ENCODE measurements at places on chromosomes 1 and 21.
A peak's percentile ranks its signal among the peaks of the same experiment; 100 is the strongest.

- DNase-seq = no peak
Observed at GRCh38 chr21:38205940-38206339, 50.9 kb upstream of the KCNJ15 start.

DNA sequence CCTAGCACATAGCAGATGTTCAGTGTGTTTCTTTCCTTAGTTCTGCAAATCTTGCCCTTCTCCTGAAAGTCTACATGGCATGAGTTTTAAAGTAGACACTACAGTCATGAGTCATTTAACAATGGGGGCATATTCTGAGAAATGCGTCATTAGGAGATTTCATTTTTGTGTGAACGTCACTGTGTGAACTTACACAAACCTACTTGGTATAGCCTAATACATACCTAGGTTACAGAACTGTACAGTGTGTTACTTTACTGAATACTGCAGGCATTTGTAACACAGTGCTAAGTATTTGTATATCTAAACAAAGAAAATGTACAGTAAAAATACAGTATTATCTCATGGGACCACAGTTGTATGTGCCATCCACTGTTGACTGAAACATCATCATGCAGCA, 10.0 kb downstream of the TTF2 start:
- no peak for DNase-seq

DNA sequence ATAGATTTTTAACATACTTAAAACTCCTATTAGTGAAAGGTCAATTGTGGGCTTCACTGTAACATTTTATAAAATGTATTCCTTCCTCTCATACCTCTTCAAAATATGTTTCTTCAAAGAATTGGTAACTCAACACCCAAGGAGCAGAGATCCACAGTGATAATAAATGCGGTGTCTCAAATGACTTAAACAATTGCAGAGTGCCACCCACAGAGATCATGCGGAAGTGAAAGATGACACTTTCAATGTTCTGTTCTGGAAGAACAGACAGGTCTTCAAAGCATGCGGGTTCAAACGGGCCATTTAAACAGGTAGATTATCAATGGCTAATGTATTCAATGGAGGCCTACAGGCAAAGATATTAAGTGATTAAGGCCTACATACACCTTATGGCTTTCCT, 157.0 kb upstream of the GREM2 start:
- DNase-seq = no peak

- no peak for DNase-seq
Observed at GRCh38 chr1:53982763-53983104, 35.3 kb downstream of the LDLRAD1 start.

DNA sequence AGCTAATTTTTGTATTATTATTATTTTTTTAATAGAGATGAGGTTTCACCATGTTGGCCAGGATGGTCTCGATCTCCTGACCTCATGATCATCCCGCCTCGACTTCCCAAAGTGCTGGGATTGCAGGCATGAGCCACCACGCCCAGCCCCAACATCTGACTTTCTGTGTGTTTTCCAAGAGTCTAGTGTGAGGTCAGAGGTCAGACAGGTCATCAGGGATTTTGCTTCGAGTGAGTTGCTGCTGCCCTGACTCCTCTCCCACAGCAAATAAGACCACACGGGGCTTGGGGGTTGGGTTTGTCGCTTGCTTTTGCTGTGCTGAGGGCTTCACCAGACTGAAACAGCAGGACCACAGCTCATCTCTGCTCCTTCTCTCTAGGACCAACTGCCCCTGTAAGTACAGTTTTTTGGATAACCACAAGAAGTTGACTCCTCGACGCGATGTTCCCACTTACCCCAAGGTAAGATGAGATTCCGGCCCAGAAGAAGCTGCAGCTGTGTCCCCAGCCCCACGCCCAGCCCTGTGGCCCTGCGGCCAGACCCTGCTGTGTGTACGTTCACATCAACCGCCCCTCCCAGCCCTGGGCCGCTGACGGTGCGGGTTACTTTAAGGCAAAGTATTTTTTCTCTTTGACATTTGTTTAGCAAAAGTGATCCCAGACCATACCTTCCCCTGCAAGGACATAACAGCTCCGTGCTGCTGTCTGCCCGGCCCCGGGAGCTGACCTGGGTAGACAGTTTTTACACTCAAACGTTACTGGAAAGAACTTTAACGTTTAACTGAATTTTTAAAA, 97.5 kb downstream of the PDE9A start:
- DNase-seq = no peak

GRCh38 chr1:172135076-172135672, 285.3 kb upstream of the C1orf105 start:
- DNase-seq = no peak

GRCh38 chr1:54867717-54868057, 19.3 kb downstream of the DHCR24 start:
- no peak for DNase-seq

DNA sequence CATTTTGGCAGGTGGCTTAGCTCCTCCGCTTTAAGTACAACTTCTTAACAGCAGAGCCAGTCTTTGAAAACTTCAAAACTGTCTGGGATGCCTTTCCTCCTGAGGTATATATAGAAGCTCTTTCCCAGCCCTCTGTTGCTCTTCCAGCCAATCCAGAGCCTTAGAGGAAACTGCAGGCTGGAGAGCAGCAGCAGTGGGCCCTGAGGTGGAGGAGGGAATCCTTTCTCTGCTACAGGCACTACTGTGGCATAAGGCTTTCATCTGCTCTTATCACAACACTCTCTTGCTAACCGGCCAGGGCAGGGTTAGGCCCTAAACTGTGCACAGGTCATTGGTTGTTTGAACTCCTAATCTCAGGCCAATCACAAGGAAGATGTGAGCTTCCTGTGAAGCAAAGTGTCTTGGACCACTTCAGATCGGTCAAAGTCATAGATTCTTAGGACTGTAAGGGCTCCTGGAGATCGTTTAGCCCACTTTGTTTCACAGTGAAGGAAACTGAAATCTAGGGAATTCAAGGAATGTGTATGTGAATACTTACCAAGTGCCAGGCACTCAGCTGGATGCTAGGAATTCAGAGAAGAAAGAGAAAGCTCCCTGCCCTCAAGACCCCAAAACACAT, at the start of gene RGS5:
TSS of gene RGS5 (minus strand) at position 84 of the 619 bp plus-strand sequence. CDS start at position 3, 81 bp downstream.
- no peak for DNase-seq

DNA sequence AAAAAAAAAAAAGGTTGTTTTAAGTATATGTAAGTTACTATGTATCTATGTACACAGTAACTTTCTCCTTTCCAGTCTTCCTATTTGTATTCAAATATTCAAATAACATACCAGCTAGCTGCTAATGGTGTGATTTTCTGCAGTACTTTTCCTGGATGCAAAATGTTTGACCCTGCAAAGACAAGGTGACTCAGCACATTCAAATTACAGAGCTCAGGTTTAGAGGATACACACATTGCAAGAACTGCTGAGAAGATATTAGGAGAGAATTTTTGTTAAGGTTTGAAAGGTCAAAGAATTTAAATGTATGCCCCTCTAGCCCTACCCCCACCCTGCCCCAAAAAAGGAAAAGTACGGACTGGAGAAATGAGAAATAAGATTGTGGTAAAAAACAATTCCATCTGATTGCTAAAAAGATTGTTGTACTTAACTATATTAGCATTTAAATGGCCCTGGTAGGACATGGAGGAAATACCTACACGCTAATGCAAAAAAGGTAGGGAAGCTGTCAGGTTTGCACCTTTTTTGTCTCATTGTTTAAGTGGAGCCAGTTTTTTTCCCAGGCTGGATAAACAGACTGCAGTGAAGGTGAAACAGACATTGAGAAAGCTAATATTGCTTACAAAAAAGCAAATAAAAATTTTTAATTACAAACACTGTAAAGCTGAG, 45.6 kb downstream of the ZNF281 start:
- no peak for DNase-seq

- DNase-seq = no peak
Observed at GRCh38 chr1:151113877-151114276, 32.6 kb downstream of the SEMA6C start.

DNA sequence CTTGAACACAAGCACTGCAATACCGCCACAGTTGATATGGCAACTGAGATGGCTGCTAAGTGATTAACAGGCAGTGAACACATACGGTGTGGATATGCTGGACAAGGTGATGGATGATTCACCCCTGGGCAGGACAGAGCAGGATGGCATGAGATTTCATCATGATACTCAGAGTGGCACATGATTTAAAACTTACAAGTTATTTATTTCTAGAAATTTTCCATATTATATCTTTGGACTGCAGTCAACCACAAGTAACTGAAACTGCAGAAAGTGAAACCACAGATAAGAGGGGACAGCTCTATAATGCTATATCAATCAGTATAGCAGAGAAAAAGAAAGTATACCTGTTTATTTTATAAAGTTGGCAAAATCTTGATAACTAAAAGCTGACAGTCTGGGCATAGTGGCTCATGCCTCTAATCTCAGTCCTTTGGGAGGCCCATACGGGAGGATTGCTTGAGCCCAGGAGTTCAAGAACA, 47.9 kb downstream of the PHACTR4 start:
- no peak for DNase-seq

DNA sequence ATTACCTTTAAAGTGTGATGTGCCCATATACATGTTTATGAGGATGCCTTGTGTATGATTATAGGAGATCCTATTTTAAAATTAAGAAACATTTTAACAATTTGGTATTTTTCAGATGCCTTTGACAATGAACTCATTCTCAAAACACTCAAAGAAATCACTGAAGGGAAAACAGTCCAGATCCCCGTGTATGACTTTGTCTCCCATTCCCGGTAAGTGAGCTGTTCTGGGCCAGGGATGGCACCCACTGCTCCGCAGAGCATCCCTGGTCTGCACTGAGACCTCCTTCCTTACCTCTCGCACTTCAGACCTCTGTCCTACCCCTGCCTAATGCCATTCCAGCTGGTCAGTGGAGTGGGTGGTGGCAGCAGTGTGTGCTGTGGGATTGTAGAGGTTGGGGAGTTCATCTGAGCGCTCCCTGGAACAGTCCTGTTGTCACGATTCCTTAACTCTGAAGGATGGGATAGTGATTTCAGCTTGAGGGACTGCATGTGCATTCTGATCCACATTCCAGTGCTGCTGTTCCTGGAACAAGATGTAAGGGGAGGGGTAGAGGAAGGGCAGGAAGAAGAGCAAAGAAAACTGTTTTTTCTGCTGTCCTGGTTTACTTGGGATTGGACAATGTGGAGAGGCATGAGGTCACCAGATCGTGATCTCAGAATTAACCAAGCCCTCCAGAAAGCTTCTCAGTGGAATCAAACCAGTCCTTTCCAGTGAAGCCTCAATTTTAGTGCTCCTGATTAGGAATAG, 63.9 kb downstream of the UCK2 start:
- DNase-seq = no peak

DNA sequence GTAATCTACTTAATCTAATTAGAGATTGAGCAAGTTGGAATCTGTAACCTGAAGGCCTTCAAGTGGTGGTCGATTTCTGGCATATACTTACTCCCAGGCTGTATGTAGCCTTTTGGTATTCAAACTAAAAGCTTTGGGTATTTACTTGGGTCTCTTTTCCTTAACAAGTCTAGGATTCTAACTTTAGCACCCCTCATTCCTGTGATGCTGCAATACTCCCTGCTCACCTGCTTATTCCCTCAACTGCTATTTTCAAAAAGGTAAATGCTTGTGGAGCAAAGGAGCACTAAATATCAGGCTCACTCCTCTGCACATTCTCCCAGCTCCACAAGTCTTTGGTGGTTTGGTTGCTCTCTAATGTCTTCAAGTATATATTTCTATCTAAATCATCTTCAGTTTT, 68.0 kb upstream of the CYYR1 start:
- no peak for DNase-seq

GRCh38 chr21:28272272-28272992, 720.2 kb downstream of the LTN1 start:
- DNase-seq = no peak

DNA sequence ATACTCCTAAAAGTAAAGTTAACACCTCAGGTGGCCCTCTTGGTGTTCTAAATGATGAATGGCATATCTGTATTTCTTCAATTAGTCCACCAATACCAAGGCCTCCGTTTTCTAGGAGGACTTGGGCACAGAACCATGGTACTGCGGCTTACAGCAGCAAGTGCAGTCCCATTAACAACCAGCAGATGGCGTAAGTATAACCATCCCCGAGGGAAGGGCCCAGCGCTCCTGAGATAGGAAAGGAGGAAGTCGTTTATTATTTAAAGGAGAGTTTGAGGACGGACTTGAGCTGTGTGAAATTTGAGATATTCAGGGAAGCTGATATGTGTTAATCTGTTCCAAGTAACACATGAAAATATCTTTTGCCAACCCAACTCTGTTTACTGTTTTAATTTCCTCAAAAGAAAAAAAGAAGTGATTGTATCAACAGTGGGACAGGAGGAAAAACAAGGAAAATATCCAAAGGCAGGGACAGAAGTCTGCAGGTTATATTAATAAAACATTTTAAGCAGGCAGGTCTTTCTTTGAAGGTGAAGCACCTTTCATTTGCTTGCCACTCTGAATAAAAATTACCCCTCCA, 37.7 kb upstream of the KCNJ15 start:
- DNase-seq = peak; percentile 54

DNA sequence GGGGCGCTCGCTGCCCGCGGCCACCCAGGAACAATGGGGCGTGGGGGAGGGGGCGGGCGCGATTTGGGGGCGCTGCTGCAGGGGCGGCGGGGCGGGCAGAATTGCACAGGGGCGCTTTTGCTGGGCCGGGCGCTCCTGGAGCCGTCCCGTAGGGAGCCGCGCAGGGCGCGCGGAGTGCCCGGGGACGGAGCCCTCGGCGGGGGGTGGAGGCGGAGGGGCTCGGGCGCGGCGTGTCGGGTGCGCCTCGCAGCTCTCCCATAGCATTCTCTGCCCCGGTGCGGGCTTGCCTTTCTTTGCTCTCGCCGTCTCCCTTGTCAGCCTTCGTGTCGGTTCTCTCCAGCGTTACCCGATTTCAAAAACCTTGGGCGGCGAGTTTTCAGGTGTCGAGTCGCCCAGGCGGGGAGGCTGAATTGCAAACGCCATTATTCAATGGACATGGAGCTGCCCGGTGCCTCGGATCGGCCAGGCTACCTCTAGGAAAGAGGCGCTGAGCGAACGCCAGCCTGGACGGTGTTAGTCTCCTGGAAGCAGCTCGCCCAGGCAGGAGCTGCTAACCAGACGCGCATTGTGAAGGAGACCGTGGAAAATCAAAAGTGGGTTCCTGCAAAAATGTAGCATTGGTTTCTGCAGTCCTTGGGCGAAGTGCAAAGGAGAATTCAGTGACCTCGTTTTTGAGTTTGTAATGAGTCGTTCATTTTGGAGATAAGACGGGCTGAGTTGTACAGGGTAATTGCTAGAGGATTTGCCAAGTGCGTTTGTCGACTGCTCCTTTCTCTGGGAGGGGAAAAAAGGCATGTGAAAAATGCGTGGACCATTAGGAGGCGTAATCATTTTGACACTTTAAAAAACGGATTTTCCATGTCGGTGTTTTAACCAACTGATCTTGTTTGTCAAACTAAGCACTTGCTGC, 626 bp downstream of the CXADR start:
- peak; percentile 68 for DNase-seq

- no peak for DNase-seq
Observed at GRCh38 chr1:234675572-234675971, 65.6 kb upstream of the IRF2BP2 start.

DNA sequence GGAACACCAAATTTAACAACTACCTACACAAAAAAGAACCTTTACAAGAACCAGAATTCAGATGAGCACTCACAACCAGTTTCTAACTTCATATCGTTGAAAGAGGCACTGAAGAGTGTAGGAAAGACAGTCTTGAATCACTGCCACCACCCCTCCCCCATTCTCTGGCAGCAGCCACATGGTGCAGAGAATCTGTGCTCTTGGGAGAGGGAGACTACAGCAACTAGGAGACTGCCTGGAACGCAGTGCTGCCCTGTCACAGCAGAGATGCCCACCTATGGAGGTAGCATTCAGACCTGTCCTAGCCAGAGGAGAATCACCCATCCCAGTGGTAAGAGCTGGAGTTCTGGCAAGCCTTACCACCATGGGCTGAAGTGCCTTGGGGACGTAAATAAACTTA, 7.3 kb downstream of the CCN1 start:
- no peak for DNase-seq

GRCh38 chr1:236000781-236001180, 64.1 kb downstream of the NID1 start:
- no peak for DNase-seq
